Activated gamma-delta T cell treated with Interleukin-2 at 50 U/mL for 16 hours (primary cell): ENCODE measurements at places on chromosomes 5 and 9.

GRCh38 chr9:16708656-16709435, 161.6 kb downstream of the BNC2 start:
- DNase-seq, result no peak

- no peak for DNase-seq
These were observed 115.1 kb upstream of the SHB start for GRCh38 chr9:38183994-38184568.

DNA sequence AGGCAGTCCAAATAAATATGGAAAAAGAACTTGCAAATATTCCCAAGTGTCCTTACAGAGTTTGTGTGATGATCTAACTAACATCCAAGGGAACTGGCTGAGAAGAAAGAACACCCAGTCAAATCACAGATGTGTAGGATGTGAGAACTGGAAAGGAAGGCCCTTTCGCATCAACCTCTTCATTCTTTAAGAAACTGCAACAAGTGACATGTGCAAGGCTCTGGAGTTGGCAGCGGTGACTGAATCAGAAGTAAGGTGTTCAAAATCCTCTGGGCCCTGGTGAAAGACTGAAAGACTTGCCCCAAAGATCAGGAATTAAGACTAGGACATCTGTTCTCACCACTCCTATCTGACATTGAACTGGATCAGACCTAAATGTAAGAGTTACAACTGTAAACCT, 88.7 kb downstream of the RAPGEF1 start:
- DNase-seq, result no peak

DNA sequence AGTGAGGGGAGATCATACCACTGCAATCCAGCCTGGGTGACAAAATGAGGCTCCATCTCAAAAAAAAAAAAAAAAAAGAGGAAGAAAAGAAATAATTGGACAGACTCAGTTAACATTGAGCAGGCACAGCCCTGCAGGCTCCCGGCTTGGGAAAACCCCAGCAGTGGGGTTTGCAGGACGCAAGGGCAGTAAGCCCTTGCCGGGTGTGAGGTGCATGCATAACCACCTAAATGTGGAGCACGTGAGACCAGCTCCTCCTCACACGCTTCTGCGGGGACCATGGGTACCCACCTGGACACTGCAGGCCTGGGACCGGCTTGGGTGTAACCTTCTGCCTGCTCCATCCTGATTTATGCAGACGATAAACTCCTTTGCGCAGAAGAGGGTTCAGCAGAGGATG, 4.8 kb upstream of the SLC6A18 start:
- DNase-seq, result no peak

DNA sequence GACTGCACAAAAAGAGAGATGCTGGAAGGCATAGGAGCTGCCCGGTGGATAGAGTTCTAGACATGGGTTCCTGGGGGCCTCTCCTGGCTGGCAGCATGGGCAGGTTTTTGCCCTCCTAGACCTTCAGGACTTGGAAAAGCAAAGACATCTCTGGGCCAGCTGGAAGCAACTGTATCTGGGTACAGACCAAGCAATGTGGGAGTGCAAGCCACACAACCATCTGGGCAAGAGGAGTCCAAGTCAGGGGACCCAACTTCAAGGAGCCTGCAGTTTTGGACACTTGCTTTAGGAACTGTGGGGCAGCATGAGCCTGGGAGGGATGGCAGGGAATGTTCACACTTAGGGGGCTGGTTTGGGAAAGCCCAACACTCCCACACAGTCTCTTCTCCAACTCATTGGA, 323.3 kb downstream of the GADD45G start:
- no peak for DNase-seq

DNA sequence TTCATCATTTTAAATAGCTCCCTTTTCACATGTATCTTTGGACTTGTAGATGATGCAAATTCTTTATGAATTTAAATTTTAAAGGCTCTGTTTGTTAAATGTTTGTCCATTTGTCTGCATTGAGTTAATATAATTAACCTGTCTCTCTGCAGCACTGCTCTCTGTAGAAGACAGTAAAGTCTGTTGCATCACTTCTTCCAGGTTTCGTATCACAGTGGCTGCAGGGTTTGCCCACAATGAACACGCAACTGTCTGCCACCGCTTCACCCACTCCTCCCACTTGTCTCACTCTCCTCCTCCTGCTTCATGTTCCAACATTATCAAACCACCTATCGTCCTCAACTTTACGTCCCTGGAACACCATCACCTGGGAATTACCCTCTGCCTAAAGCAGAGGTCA, 231.3 kb upstream of the SLC30A5 start:
- no peak for DNase-seq

GRCh38 chr5:1159774-1160406, 41.5 kb upstream of the SLC6A19 start:
- DNase-seq, result no peak

DNA sequence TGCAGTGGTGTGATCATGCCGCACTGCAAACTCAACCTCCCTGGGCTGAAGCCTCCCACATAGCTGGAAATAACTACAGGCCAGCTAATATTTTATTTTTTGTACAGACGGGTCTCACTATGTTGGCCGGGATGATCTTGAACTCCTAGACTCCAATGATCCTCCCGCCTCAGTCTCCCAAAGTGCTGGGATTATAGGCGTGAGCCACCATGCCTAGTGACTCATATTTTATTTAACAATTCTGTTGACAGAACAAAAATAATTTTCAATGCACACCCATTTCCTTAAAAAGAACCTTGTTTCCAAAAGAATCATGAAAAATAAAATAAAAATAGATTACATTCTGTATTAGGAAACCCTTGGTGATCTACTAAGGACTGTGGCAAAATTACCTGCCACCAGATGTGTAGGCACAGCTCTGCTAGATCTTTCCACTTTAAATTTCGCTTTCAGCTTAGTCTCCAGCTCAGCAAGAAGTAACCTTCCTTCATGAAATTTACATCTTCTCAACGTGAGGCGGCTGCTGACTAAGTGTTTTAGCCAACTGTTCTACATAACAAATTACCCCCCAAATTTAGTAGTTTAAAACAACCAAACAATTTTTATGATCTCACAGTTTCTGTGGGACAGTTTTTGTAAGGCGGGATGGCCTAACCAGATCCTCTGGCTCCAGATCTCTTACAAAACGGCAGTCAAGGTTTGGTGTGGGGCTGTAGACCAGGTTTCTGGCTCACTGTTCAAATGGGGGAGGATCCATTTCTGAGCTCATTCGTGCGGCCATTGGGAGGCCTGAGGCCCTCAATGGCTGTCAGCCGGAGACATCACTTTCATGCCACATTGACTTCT, 32.6 kb upstream of the GOLPH3 start:
- no peak for DNase-seq

DNA sequence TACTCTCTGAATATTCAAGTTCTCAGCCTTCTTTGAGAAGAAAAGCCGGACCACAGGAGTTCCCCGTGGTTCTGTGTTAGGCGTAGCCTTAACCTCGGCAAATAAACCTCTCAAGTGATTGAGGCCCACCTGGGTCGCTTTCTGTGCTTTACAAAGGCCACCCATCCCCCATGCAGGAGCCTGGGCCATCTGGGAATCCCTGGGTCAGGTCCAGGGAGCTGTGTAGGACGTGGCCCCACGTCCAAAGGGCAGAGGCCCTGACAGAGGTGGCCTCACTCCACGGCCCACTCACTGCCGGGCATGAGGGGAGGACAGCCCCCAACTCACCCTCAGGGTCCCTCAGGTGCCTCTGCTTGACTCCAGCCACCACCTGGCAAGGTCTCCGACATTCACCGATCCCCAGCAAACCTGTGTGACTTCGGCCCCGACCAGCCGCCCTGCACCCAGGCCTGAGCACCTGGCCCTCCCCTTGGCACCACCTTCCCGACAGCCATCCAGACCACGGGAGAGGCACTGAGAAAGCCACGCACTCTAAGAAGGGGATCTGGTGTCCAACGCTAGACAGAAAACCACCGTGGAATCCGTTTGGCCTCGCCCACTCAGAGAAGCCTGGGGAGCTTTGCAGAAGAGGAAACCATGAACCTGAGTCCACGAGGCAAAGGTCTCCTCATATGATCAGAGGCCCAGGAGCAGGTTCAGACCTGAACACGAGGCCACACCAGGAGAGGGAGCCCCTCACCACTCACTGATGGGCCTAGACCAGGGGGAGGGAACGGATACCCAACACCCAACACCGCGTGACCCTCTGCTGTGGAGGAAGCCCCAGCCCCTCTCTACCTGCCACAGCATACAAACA, 4.5 kb downstream of the SLC12A7 start:
- DNase-seq, result no peak

GRCh38 chr9:115847216-115847615, 306.4 kb upstream of the PAPPA start:
- DNase-seq, result no peak

DNA sequence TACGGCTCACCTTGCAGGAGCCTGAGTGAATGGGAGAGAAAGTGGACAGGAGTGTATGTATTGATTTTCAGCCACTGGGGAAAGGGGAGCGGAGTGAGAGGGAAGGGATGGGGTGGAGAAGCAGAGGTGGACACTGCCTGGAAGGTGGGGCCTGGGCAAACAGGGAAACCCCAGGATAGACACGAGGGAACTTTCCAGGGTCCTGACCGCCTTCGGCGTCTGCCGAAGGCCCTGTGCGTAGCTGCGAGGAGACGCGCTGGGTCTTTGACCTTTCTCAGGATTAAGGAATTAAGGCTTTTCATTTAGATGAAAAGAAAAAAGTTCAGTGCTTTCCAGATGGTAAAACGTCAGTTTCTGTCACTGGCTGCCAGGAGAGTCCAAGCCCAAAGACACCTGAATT, 134.6 kb upstream of the RAPGEF1 start:
- no peak for DNase-seq

DNA sequence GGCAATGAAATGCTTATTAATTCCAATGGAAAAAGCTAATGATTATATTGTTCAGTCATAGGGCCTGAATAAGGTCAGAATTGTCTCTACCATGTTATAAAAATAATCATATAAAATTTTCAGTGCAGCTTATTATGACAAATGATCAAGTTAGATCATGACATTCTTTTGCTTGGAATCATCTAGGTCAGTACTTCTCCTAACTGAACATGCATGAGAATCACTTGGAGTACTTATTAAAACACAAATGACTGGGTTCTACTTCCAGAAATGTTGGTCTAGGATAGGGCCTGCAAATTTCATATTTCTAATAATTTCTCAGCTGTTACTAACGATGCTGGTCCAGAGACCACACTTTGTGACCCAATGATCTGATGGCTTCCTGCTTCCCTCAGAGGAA, 806.0 kb upstream of the ZNF608 start:
- no peak for DNase-seq

DNA sequence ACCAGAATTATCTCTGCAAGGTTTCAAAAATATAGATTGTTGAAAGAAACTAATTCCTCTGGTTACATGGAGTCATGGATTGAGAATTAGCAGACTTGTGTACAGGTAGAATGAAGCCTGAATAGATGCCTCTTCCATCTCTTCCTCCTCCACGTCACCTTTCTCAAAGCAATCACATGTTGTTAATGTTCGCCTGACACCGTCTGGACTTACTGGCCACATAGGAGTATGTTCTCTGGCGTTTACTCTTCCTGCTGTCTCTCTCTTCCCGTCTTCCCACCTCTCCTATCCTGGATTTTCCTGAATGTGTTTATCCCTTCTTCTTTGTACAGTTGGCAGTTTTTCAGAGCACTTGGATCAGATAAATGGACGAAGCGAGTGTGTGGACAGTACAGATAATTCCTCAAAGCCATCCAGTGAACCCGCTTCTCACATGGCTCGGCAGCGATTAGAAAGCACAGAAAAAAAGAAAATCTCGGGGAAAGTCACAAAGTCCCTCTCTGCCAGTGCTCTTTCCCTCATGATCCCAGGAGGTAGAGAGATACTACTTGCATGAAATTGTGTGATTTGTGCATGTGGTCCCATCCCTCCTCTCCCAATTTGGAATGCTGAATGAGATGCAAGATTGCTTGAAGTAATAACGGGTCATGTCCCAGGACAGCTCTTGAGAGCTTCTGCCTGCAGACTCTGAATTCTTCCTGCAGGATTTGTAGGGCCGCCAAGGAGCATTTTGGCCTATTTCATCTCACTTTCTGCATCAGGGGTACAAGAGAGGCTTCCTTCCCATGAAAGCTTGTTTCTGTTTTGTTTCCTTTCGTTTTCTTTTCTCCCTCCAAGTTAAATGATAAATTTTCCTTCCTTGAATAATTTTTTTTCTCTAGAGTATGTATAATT, 47.3 kb downstream of the CD180 start:
- no peak for DNase-seq

DNA sequence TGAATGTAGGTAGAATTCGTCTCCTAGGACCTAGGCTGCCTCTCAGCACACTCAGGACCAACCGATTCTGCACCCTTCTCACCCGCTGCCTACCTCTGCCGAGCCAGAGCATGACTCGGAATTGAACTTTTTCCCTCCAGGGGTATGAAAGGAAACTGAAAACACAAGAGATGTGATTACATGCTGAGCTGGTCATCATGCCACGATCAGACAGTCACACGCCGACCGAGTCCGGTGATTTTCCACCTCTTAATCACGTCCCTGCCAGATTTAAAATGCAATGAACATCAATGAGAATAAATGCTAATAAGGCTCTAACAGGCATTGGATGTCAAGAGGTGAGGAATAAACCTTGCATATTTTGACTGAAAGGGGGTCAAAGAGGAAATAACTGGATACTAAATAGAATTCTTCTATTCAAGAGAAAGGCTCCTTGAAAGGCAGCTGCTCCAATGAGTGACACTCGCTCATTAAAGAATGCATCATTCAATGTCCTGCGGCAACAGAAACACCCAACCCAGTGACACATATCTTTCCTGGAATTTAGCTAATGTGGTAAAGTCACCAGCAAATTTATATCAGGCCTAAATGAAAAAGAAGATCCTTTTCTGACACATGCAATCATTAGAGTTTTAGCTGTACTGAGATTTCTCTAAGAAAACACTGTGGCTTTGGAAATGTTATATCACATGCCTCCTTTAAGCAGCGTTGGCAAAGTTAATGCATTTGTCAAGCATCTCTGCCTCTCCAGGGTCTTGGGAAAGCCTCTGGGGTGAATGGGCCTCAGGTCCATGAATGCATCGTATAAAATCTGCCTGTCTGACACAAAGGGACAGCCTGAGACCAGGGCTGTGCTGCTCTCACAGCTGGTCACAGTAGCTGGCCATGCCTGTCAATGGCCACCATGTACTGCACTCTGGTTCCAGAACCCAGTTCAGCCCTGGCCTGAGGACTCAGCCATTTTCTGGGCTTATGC, 128.7 kb downstream of the SPOCK1 start:
- DNase-seq, result no peak

DNA sequence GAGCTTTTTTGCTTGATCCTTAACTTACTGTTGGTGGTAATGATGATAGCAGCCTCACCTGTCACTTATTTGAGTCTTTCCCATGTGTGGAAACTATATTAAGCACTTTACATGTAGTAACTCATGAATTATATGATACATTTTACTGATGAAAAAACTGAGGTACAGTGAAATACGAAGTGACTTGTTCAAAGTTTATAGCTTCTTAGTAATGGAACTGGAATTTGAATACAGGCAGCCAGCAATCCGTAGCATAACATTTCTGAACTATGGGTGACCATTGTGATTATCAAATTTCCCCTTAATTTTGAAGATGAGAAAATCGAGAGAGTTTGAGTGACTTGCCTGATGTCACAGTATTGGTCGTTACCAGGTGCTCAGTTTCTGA, 17.3 kb downstream of the SCAMP1 start:
- DNase-seq, result no peak

GRCh38 chr5:153445875-153446579, 44.4 kb upstream of the GRIA1 start:
- no peak for DNase-seq
